DND-41 (cell line): ENCODE measurements at places on chromosomes 5 and 9.

- no peaks in the 10 kb centered on the region for H3K27me3 ChIP-seq
- H3K4me3 ChIP-seq: no peak overlapping the region
- DNase-seq: no peak
- no peak overlapping the region for H3K27ac ChIP-seq
- H3K4me1 ChIP-seq: no peaks in the 10 kb centered on the region
These were observed 32.3 kb downstream of the OTULIN start for GRCh38 chr5:14696851-14697250.

- H3K4me3 ChIP-seq: no peak overlapping the region
- H3K36me3 ChIP-seq: no peaks in the 10 kb centered on the region
- H3K27me3 ChIP-seq: no peaks in the 10 kb centered on the region
- no peaks in the 10 kb centered on the region for H3K4me1 ChIP-seq
- no peak for DNase-seq
These were observed 194.3 kb upstream of the VLDLR start for GRCh38 chr9:2427120-2427891.

DNA sequence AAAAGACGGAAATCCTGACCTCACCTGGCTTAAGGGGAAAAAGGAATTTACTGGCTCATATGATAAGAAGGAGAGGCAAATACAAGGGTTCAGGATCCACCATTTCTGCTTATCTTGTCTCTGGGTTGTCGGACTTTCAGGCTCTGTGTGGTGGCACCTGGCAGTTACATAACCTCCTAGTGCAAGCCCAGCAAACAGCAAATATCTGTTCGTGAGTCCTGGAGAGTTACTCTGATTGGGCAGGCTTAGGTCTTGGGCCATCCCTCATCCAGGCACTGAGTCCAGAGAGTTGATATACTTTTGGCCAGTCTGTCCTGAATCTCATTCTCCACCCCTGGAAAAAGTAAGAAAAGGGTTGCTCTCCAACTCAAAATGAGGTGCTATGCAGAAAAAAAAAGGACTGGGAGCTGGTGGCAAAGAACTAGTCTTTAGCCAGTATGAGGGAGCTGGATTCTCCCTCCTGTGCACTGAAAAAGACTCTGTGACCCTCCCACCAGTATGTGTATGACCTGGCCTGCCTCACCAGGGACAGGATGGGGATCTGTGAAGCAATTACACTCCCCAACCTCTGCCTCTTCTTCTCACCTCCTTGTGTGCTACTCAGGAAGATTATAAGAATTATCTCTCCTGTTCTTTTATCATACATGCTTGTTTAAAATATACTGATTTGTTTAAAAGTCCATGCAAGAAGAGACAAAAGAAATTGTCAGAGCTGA is 282.9 kb downstream of the ARHGAP26 start:
- H3K27ac ChIP-seq: no peak overlapping the region
- no peaks in the 10 kb centered on the region for H3K4me1 ChIP-seq
- no peak for DNase-seq
- peaks cover 25% of the 10 kb centered on the region for H3K36me3 ChIP-seq

GRCh38 chr9:72540348-72540873 is 19.0 kb downstream of the TMC1 start:
- H3K27me3 ChIP-seq: no peaks in the 10 kb centered on the region
- no peak overlapping the region for H3K27ac ChIP-seq
- no peak overlapping the region for H3K4me3 ChIP-seq
- no peaks in the 10 kb centered on the region for H3K4me1 ChIP-seq
- H3K36me3 ChIP-seq: no peaks in the 10 kb centered on the region

- no peak overlapping the region for H3K4me3 ChIP-seq
- no peaks in the 10 kb centered on the region for H3K36me3 ChIP-seq
- H3K4me1 ChIP-seq: no peaks in the 10 kb centered on the region
- no peak overlapping the region for H3K27ac ChIP-seq
- no peak for DNase-seq
- no peaks in the 10 kb centered on the region for H3K27me3 ChIP-seq
These were observed 156.9 kb upstream of the FST start for GRCh38 chr5:53323511-53323910.

DNA sequence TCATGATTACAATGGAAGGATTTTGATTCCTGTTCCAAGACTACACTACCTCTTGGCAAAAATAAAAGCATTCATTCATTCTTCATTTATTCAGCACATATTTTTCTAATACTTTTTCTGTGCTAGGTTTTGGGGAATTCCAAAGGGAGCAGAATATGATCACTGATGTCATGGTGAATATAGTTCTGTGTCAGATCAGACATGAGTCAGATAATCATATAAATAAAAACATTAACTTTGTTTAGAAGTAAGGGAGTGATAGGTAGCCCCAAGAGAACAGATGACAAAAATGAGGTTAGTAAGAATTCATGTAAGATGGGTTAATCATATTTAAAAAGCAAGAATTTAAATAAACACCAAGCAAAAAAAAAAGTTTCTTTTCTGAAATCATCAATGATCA is 94.1 kb upstream of the RANBP6 start:
- no peaks in the 10 kb centered on the region for H3K36me3 ChIP-seq
- no peaks in the 10 kb centered on the region for H3K27me3 ChIP-seq
- H3K4me3 ChIP-seq: no peak overlapping the region
- no peak overlapping the region for H3K27ac ChIP-seq

- no peak for DNase-seq
- no peak overlapping the region for H3K4me3 ChIP-seq
- no peaks in the 10 kb centered on the region for H3K4me1 ChIP-seq
- no peaks in the 10 kb centered on the region for H3K36me3 ChIP-seq
These were observed 100.6 kb upstream of the IER5L start for GRCh38 chr9:129278391-129279237.

- no peaks in the 10 kb centered on the region for H3K27me3 ChIP-seq
- H3K4me3 ChIP-seq: no peak overlapping the region
- no peak for DNase-seq
These were observed 22.4 kb upstream of the TRIM36 start for GRCh38 chr5:115192098-115192497.

GRCh38 chr5:138111937-138112336 is 27.3 kb downstream of the NME5 start:
- no peak overlapping the region for H3K4me3 ChIP-seq
- H3K27me3 ChIP-seq: peaks cover 9% of the 10 kb centered on the region
- no peaks in the 10 kb centered on the region for H3K4me1 ChIP-seq

GRCh38 chr9:99360026-99360425 is 137.9 kb downstream of the SEC61B start:
- DNase-seq: no peak
- H3K27me3 ChIP-seq: peaks cover 11% of the 10 kb centered on the region

GRCh38 chr5:14171046-14171445 is 27.9 kb downstream of the TRIO start:
- H3K27me3 ChIP-seq: peaks cover 3% of the 10 kb centered on the region
- DNase-seq: no peak
- no peaks in the 10 kb centered on the region for H3K36me3 ChIP-seq
- no peaks in the 10 kb centered on the region for H3K4me1 ChIP-seq
- no peak overlapping the region for H3K4me3 ChIP-seq

GRCh38 chr5:72055636-72056035 is 51.6 kb upstream of the MAP1B start:
- H3K27ac ChIP-seq: no peak overlapping the region
- H3K36me3 ChIP-seq: no peaks in the 10 kb centered on the region
- no peaks in the 10 kb centered on the region for H3K27me3 ChIP-seq
- no peaks in the 10 kb centered on the region for H3K4me1 ChIP-seq

DNA sequence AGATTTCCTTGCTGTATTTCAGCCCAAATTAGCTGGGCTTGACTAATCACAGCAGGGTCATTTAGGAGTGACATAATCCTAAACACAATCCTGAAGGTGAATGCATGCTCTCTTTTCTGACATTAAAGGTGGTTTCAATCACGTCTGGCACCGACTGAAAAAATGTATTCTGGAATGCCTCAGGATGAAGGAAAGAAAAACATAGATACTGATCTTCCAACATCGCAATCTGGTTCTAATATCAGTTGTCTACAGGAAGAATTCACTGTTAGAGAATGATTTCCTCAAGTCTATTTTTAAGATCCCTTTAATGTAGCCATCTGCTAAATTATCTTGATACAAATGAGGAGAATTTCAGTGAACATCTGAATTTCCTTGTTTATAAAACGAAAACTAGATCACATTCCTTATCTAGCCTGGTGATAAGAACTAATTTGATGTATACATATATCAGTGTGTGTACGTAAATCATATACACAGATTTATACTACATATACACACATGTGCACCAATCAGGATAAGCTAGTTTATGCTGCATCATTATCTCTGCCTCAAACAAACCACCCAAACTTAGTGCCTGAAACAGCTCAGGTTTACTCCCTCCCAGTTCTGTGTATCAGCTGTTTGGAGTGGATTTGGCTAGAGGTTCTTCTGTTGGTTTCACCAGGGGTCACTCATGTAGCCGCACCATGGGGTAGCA is 31.3 kb upstream of the TAS2R1 start:
- H3K4me1 ChIP-seq: no peaks in the 10 kb centered on the region
- no peak overlapping the region for H3K27ac ChIP-seq
- no peak for DNase-seq
- H3K36me3 ChIP-seq: no peaks in the 10 kb centered on the region
